Activated T-cell treated with anti-CD3 and anti-CD28 coated beads for 1 hour (primary cell): ENCODE measurements at places on chromosomes 2 and 18.

DNA sequence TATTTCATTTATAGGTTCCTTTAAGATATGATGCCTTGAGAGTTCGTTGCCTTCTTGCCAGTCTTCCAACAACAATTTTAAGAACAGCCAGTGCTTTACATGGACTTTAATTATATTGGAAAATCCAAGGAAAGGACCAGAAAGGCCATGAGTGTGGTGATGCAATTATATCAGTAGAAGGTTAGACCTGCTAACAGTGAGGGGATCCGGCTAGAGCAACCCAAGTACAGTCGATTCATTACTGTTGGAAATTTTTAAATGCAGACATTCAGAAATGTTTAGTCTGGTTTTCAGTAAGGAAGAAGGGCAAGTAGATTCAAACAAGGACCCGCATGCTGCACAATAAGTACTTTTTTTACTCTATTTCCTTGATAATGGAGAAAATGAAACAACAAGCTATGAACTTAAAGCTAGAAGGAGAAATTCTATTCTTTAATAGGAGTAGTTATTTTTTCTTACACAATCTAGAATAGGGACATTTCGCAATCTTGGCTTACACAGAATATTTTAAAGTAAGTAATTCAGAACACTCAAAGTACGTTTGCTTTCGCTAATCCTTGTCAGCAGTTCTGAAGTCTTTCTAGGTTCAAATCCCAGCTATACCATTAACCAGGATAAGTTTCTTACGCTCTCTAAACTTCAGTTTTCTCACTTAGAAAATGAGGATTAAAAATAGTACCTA is 405.5 kb downstream of the MEIS1 start:
- no peak for DNase-seq

DNA sequence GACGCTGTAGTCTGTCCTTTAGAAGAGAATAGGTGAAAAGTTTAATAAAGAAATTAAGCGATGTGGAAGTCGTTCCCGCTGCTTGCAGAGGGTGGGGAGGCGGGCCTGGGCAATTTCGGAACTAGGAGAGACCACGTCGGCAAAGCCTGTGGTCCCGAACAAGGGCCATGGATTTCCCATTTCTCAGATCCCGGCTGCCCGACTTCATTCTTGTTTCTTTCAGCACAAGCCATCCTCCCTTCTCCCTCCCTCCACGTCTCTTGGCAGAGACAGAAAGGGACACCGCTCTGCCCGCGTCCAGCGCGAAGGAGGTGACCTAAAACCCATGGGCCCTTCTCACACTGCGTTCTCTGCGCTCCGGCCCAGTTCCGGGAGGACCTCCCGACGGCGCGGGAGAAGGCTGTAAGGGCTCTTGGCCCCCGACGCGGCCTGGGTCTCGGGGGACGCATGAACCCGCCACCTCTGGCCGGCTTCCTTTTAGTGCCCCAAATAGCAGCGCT is 2.2 kb upstream of the BCL2L11 start:
- DNase-seq = peak; percentile 1

GRCh38 chr18:10591896-10592295 is 66.1 kb downstream of the NAPG start:
- no peak for DNase-seq

GRCh38 chr2:48531141-48531648 is 1.2 kb downstream of the STON1 start:
- no peak for DNase-seq

GRCh38 chr2:95261602-95262001 is 12.6 kb upstream of the PROM2 start:
- DNase-seq = no peak
